H9 (cell line): ENCODE measurements at places on chromosomes 4 and X.

DNA sequence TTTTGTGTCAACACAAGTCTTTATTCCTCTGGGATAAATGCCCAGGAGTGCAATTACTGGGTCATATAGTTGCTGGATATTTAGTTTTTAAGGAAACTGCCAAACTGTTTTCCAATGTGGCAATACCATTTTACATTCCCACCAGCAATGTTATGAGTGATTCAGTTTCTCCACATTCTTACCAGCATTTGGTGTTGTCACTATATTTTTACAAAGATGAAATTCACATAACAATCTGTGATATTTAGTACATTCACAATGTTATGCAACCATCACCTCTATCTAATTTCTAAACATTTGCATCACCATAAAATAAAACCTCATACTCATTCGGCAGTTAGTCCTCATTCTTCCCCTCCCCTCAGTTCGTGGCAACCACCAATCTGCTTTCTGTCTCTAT is 75.0 kb downstream of the MAMLD1 start:
- no peak for DNase-seq

GRCh38 chr4:188145601-188146000 is 6.4 kb downstream of the TRIML1 start:
- DNase-seq: no peak

DNA sequence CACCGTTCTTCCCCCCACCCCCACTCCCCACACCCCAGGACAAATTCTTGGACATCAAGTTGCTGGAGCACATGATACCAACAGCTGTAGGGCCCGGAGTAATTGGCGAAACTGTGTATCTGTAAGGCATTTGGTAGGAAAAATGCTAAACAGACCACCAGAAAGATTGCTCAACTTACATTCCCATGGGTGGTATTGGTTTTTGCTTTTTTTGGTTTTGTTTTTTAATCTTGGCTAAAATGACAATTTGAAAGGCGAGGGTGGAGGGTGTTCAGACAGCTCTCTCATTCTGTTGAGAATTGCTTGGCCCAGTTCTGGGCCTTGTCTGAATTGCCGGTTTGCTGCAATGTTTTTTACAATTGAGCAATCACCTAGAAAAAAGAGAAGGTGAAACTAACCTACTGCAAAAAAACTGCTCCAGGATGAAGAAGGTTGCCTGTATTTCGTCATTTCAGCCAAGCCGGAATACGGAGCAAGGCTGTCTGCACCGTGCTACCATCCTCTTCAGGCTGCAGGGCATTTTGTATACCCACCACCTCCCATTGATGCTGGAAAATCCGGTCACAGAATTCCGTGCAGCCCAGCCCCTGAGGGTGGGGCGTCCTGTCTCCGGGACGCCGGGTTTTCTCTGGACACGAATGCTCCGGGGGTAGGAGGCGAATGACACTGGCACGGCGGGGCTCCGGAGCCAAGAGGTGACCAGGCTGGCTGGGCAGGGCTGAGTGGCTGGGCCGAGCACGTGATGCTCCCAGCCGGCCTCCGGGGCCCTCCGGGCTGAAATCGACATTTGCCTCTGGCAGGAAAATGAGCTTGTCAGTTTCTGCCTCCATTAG is at the start of gene CLCN4:
TSS of gene CLCN4 (plus strand) at position 777 of the 833 bp plus-strand sequence. CDS start 28,058 bp downstream, outside the sequence.
- DNase-seq: peak; percentile 71

DNA sequence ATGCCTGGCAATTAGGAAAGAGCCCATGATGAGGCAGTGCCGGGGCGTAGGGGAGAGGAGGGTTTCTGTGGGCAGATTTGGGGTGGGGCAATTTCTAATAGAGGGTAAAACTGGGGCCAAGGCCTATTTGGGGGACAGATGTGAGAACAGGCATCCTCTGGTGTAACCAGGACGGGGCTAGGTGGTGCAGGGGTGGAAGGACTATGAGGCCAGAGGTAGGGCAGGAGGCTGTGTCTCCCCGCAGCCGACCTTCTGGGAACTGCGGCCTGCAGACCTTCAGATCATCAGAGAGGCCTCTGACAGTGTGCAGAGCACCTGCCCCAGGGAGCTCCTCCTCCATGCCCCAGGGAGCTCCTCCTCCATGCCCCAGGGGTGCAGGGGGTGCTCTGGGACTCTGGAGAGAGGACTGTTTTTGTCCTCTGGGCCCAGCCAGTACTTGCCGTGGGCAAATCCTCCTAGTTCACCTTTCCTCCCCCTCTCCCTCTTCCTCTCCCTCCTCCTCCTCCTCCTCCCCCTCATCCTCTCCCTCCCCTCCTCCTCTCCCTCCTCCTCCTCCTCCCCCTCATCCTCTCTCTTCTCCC is 101.9 kb downstream of the SORCS2 start:
- DNase-seq: no peak

- DNase-seq: no peak
Observed at GRCh38 chr4:40185830-40186664, 10.8 kb upstream of the RHOH start.

DNA sequence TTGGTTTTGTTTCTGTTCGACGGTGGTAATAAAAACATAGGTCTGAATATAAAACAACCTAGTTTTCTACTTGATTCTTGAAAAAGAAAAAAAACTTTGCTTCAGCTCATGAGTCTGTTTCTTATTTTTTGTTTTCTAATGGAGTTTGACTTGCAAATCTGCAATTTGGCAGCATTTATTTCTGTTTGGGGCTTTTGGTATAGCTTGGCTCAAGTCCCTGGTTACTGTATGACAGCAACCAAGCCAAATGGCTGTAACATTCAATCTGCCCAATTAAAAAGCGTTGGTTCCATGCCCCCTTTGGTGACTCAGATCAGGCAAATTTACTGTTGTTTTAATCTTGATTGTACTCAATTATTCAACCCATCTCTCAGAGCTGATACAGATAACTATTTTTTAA is 263.4 kb downstream of the GRIA3 start:
- DNase-seq: no peak

- no peak for DNase-seq
Observed at GRCh38 chr4:84563002-84563401, 19.9 kb upstream of the CDS1 start.

GRCh38 chr4:132334081-132334480 is 815.0 kb upstream of the PCDH10 start:
- no peak for DNase-seq

DNA sequence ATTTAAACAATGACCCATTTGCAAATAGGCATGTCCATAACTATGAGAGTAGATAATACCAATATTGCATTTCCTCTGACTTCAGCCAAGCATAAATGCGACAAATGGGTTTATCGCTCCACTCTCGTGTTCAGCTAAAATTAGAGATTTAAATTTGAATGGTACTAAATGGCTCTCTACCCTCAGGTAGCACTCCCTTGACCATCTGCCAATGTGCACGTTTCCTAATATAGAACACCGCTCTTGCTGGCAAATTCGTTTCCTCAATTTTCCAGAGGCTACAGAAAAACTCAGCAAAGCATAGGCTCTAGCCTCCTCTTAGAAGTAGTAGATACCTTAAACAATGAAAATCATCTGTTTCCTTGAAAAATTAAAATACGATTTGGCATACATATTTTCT is 251.6 kb downstream of the ADGRA3 start:
- no peak for DNase-seq

GRCh38 chr4:155026715-155027114 is 181.7 kb upstream of the NPY2R start:
- no peak for DNase-seq
